OCI-M1 (cell line): ENCODE measurements at places on chromosomes 2 and 18.
A peak's percentile ranks its signal among the peaks of the same experiment; 100 is the strongest.

DNA sequence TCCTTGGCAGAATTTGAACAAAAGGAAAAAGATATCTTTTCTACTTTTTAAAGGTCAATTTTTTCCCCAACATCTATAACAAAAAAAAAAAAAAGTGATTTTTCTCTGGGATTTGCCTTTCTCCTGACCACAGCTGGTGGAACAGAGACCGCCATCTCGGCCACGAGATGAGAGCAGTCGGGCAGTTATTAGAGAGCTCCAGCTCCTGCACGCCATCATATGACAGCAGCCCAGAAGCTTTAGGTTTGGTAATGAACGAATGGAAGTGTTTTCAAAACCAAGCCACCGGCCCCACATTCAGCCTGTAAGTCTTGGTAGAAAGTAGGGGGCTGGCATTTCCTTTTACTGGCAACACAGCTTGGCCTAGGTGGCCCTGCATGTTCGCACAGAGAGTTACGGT, 94.9 kb upstream of the FZD7 start:
- no peak for DNase-seq

- no peak for DNase-seq
Measured at GRCh38 chr18:52615321-52615720, 275.3 kb downstream of the DCC start.

DNA sequence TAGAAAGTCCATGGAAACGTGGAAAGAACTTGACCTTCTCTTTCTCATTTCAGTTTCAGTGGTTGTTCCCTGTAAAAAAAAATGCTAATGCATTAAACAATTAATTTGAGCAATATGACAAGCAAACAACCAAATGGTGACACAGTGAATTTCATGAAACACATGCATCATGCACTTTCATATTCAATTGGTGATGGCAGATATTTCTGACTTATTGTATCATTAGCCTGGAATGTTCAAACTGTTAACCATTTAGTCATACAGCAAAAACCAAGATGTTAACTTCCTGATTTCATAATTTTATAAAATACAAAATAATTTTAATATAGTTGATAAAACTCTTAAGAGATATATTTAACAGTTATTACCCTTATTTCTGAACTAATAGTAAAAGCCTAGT, 85.5 kb downstream of the SCN1A start:
- no peak for DNase-seq

GRCh38 chr2:68237976-68238580, 14.3 kb downstream of the PPP3R1 start:
- DNase-seq: no peak

- no peak for DNase-seq
Measured at GRCh38 chr2:229674830-229675530, 39.4 kb downstream of the DNER start.

DNA sequence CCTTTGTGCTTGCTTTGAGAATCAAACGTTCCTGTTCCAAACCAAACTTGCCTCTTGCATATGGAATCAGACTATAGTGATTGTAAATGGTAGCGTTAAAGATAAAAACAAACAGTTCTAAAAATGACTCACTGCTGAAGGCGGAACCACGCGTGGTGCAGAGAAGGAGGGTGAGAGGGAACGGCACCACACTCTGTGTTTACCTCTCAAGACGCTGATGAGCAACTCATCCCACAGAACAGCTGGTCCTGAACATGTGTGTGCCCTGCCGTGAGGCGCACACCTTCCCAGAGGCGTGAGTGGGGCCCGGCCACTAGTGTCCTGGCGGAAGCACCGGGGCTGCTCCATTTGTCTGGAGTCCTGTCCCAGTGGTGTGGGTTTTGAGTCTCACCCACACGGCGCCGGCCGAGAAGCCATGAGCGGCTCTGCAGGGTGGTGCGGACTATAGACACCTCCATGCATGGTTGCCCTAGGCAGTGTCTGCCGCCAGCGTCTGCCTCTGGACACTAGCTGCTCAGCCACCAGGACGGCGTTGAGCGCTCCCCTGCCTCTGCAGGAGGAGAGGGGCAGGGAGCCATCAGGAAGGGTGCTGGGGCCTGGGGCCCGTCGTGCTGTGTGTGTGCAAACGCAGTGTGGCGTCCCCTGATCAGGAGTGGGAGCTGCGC, 52.1 kb downstream of the NFATC1 start:
- no peak for DNase-seq

DNA sequence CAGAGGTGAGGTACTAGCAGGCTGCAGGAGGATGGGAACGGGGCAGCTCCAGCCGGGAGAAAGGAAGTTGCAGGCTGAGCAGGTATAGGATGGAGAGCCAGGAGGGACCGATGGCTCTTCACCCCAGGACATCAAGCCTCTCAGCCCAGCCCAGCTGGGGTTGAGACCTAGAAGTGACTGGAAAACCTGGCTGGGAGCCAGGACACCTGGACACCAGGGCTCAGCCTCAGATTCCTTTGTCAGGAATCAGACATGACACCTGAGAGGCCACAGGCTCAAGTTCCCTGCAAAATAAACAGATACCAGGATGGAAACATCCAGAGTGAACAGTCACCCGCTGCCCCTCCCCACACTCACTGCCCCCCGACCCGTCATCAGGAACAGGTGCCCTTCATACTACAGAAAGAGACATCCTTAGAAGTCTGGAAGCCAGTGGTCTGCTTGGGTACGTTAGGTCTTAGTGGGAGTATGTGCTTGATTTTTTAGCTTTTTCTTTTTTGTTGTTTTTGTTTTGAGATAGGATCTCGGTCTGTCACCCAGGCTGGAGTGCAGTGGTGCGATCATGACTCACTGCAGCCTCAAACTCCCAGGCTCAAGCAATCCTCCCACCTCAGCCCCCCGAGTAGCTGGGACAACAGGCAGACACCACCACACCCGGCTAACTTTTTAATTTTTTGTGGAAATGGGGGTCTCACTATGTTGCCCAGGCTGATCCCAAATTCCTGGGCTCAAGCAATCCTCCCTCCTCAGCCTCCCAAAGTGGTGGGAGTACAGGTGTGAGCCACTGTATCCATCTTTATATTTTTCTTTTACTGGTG, 95.7 kb upstream of the STPG4 start:
- DNase-seq: peak; percentile 28

- no peak for DNase-seq
Measured at GRCh38 chr18:35717182-35717581, 135.6 kb downstream of the GALNT1 start.

GRCh38 chr2:113105047-113105785, 22.2 kb upstream of the IL1RN start:
- DNase-seq: peak; percentile 27

DNA sequence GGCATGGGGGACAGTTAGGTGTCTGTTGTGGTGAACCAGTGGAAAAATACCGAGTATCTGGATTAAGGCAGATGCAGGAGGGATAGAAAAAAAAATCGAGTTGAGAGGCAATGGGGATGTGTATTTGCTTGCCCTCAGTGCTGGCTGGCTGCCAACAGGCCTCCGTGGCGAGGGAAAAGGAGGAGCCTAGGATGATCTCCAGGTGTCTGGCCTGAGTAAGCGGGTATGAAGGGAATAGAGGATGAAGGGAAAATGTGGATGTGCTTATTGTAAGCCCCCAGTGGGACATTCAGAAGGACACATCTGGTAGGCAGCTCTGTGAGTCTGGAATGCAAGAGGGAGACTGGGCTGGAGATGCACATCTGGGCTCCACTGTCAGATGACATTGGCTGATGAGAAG, 22.8 kb downstream of the KCNS3 start:
- no peak for DNase-seq

DNA sequence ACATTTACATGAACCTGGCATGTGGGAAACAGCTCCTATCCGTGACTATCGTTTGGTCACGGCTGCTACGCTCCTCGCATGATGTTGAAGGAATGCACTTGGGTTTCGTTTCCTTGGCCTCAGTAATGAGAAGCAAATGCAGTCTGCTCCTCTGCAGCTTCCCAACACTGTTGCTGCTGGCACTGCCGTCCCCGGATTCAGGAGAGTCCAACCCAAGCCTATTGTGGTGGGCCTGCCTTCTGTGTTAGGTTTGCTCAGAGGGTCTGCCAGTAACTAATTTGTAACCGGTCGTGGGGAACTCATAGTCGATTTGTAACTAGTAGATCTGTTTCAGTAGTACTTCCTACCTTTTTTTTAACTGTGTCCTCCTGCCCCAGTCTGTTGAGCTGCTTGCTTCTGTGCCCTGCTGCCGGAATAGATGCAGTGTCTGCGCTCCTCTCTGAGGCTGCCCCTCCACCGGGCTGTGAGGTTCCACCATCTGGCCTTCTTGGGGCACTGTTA, 58.4 kb downstream of the WDSUB1 start:
- DNase-seq: no peak

GRCh38 chr2:72316774-72317173, 169.1 kb upstream of the CYP26B1 start:
- DNase-seq: no peak

DNA sequence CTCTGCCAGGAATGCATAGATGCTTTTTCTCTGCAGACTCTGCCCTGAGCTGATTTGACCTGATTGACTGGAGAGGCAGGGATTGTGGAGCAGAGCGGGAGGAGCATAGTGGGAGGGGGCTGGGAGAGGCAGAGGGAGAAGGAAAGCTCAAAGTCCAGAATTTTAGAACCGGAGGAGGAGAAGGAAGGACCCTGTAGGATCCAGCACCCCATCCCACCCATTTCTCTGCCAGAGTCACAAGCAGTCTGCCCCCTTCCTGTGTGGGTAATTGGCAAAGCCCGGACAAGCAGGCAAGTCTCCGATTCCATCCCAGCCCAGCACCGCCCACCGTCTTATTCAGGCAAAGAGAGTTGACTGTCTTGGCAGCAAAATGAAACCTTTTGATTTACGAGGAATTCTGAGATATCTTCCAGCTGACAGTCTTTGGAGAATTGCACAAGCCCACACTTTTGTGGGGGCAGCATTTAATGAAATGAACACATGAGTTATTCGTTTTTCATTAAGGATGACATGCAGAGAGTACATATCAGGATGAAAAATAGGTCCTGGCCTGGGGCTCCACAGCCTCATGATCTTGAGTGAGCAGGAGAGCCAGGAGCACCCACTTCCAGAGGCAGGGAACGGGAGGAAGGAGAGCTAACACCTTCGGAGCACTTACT, 103.1 kb downstream of the MCFD2 start:
- no peak for DNase-seq

- DNase-seq: no peak
Measured at GRCh38 chr2:28544405-28544921, 48.6 kb downstream of the PLB1 start.

GRCh38 chr2:229129738-229130371, 141.2 kb downstream of the PID1 start:
- DNase-seq: no peak

GRCh38 chr18:62037989-62038778, 145.4 kb upstream of the RNF152 start:
- peak; percentile 10 for DNase-seq

GRCh38 chr2:231716666-231717280, 8.4 kb downstream of the PTMA start:
- no peak for DNase-seq

GRCh38 chr2:58039170-58039611, 7.4 kb upstream of the VRK2 start:
- peak; percentile 92 for DNase-seq

- DNase-seq: no peak
Measured at GRCh38 chr2:10402062-10402585, 46.0 kb downstream of the ODC1 start.

GRCh38 chr18:51098082-51098481, 68.1 kb downstream of the SMAD4 start:
- DNase-seq: no peak
